ENCODE measurements at places on chromosomes 2 and 18.

DNA sequence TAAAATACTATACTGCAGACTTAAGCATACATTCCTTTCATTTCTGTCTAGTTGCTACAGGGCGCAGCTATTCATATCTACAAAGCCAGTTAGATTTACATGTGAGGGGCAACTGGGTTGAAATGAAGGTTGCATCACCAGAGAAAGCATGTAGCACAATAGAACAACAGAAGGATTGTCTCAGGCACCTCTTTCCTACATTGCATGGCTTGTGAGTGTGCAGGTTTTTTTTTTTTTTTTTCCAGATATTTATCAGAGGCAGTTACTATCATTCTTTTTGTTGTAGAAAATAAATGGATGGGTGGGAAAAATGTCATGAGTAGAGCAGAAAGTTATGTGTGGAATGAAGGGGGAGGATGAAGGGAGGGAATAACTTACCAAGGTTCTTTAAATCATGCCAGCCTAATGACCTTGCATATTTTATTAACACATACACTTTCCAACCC, 86.8 kb downstream of the ERBB4 start:
- no peak for DNase-seq

DNA sequence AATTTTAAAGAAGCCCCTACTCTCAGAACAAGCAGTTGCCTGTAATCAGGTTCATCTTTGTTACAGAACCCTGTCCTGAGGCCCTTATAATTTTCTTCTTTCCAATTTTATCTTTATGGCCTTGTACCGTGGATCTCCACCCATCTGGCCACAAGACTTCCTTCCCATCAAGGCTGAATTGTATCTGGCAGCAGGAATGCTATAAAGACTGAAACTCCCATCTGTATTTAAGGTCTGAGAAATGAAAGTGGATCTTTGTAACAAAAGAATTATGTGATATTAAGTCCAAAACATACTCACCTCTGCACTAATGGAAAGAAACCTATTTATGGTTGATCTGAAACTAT, 91.8 kb downstream of the METTL8 start:
- DNase-seq, result no peak

GRCh38 chr18:41042866-41043265, 912.2 kb upstream of the PIK3C3 start:
- no peak for DNase-seq

GRCh38 chr2:158130832-158131473, 29.3 kb downstream of the UPP2 start:
- DNase-seq, result no peak

DNA sequence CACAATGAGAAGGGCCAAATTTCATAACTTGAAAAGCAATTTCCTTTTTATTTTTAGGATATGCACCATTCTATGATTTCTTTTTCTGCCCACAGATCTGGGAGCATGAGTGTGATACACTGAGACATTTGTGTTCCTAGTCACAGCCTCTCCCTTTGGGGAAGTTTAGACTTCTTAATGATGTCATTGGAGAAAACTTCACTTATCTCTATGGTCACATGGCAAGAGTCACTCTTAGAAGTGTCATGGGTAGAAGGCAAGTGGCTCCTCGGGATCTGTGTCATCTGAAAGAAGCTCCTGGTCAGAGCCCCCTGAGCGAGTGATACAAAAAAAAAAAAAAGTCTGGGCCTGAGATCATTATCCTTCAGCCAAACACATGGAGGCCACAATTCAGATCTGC, 62.5 kb upstream of the LGALSL start:
- DNase-seq, result no peak

GRCh38 chr2:152762202-152762601, 43.8 kb downstream of the ARL6IP6 start:
- no peak for DNase-seq

GRCh38 chr2:160630801-160631590, 137.4 kb upstream of the RBMS1 start:
- no peak for DNase-seq

DNA sequence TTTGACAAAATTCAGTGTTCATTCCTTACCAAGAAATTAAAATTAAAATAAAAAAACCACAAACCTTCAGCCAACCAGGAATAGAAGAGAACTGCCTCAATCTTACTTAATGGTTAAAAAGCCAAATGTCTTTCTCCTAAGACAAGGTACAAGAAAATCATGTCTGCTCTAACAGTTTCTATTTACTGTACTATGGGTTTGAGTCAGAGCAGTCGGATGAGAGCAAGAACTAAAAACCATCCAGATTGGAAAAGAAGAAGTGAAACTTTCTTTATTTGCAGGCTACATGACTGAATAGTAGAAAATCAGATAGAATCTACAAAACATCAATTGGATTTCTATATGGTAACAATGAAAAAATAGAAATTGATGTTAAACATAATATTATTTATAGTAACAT, 555.5 kb upstream of the TNP1 start:
- no peak for DNase-seq

DNA sequence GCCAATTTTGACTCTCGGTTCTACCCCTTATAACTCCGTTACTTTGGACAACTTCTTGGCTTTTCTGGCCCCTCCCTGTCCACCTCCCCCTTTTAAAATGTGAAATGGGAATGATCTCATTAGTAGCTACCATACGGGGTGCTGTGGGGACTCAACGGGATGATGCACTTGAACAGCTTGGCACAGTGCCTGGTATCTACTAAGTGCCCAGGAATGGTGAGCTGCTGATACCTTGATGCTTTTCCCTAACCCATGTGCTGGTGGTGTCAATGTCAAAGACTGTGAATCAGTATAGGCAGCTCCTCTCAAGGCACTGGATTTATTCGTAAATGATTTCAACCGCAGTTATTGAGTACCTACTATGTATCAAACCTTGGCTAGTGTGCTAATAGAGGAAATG, 204.2 kb downstream of the LOXHD1 start:
- DNase-seq, result no peak

DNA sequence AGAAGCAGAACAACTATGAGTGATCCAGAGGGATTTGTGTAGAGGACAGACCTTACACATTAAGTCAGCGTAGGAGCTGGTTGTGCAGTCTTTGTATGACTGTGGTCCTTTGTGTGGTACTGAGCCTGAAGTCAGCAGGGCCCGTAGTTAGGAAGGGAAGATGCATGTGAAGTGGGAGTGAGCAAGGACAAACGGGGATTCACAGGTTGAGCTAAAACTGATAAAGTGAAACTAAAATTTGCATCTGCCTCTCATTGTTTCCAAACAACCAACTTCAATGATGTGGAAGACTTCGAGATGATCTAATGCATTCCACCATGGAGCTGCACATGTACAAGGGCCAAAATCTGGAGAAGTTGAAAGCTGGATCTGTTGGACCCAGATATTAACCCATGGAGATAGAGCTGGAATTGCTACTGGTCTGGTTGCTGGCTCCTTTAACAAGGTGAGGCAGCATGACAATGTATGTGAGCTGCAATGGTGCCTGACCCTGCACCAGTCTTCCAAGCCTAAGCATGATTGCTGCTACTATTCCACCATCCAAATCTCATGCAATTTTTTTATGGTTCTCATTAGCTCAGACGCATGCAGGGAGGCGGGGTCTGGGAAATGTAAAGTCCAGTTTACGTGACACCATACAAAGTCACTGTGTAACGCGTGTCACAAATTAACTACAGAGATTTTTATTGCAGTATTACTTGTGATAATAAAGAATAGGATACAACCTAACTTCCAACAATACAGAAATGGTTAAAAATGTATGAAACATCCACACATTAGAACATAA, 12.1 kb upstream of the CYBRD1 start:
- DNase-seq, result no peak

- no peak for DNase-seq
Observed at GRCh38 chr2:122167515-122167914, 412.1 kb downstream of the TSN start.

DNA sequence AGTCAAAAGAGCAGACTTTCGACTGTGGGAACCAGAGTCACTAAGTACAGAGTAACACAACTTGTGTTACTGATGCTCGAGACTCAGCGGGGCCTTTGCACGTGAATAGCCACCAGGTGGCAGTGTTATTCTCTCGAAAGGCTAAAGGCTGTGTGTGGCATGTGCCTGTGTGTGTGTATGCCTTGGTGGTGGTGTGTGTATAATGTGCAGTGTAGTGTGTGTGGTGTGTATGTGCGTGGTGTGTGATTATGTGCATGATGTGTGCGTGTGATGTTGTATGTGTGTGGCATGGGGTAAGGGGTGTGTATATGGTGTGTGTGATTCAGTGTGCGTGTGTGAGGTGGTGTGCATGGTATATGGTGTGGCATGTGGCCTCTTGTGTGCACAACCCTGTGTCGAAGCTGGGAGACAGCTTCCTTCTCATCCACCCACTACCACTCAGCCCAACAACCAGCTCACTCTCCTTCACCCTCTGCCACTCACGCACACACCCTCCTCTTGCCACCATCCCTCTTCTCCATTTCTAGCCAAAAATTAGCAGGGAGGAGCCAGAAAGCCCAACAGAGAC, 83.0 kb upstream of the ZNF532 start:
- DNase-seq, result peak; percentile 57

Measured in CD4-positive, alpha-beta memory T cell (primary cell).